ENCODE measurements at places on chromosomes 1 and 21.

GRCh38 chr1:54045496-54045895 is 7.5 kb downstream of the TMEM59 start:
- no peak for DNase-seq

- no peak for DNase-seq
Observed at GRCh38 chr1:173779936-173780335, 44.5 kb upstream of the DARS2 start.

DNA sequence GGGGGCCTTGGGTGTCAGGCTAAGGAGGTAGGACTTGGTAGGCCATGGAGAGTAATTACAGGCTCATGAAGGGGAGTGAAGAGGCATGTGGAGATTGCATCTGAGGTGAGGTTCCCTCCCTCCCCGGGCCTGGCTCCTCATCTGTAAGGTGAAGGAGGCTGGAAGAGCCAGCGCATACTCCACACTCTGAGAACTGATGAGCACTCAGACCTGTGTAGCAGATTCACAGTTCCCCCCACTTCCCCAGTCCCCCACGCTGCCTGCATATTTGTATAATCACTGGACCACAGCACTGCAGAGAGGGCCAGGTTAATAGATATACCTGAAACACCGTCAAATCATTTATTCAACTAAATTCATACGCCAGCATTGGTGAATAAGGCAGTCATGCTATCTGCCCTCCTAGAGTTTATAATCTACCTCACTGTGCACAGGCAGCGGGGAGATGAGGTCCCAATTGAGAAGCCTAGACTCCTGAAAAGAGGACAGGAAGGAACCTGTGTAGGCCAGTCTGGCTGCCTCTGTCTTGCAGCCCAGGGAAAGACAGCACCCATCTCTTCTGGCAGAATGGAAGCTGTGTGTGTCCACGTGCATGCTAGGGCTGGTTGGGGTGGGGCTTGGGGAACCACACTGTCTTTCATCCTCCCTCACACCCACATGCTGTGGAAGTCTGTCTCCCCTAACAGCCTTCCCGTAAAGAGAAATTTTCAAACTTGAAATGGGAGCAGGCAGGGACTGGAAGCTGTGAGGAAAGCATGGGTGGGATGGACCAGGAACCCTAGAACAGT is 110.6 kb upstream of the ATP1A1 start:
- no peak for DNase-seq

- DNase-seq: peak; percentile 88
Observed at GRCh38 chr1:160830321-160831153, 32.1 kb downstream of the CD244 start.

DNA sequence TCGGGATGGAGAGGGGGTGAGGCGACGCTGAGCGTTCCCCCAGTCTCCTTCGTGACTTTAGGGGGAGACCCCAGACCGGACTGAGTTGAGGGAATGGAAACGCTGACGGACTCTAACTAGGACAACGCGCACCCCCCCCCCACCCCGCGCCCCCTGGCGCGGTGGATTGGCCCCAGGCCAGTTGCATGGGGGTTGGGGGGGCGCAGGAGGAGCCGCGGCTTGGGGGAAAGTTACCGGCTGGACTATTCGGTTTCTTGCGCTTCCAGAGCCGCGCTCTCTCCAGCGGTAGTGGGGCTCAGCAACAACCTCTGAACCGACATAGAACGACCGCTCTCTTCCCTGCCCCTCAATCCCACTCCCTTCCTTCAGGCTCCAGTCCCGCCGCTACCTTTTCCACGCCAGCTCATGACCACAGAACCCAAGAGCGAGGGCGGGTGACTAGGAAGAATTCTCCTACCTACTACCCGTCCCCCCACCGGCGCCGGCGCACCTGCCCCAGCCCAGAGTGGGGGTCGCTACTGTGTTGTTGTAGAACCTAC is 694 bp downstream of the ZBTB7B start:
- peak; percentile 72 for DNase-seq
